ENCODE measurements at places on chromosomes 7 and 10.

DNA sequence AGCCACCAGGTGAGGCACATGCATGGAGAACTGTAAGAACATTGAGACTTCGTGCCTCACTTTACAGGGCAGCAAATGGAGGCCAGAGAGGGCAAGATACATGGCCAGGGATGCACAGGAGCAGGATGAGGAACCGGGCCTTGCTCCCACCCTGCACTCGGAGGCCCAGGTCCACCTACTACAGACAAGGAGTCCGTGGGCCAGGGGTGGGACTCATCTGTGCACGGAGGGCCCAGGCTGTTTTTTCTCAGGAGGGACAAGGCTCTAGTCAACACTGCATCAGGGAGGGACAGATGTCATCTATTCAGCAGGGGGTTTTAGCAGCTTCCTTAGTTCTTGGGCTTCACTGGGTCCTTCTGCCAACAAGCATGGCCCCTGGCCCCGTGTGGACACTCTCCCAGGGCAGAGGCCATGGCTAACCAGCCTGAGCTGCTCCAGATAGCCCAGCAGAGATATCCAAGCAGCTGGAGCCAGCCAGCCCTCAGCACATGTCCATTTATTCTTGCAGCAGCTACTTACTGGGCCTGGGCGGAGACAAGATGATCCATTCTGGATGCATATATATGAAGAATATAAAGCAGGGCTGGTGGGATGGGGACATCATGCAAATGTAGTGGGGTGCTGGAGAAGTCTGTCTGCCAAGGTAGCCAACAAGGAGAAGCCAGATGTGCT, 134.5 kb upstream of the RET start:
- no peak for DNase-seq

- DNase-seq = no peak
Observed at GRCh38 chr7:27165089-27165995, at the start of gene HOXA9. TSS of gene HOXA9 (minus strand) at chr7:27165537. CDS start at chr7:27165457, 80 bp downstream.

GRCh38 chr7:153065051-153065450, 305.5 kb downstream of the ACTR3B start:
- no peak for DNase-seq

DNA sequence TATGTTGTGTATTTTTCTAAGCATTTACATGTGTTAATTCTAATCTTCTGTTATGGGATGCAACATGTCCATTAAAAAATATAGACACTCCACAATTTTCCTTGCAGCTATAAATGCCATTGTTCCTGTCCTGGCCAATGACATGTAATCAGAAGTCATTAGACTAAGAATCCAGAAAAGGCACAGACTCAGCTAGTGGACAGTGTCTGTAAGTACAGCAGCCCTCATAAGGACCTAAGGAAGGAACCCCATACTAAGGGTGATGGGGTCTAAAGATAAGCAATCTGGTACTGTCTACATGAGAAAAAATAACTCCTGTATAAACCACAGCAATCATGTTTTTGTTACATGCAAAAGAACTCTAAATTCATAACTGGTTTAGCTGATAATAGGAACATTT, 115.9 kb downstream of the GPR85 start:
- no peak for DNase-seq

DNA sequence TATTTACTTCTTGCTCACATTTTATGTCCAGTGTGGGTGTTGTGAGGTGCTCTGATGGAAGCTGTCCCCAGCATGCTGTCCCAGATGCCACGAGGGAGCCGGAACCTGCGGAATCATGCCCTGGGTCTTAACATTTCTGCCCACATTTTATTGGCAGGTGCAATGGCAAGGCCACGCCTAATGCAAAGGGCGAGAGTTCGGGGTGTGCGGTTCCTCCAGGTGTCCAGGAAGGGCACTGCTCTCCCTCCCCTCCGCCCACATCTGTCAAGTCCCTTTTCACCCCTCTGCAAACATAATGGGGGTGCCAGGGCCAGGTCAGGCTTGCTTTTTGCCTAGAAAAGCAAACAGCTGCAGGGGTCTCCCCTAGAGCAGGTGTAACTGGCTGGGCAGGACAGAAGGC, 16.4 kb downstream of the PDAP1 start:
- DNase-seq = no peak
